ENCODE measurements at places on chromosomes 2 and 18. TPM values are rescaled to one million over a fixed set of nuclear protein-coding genes. Genes with fewer than 3 reads are reported as not detected.

The CD207 gene
- total RNA-seq, result 0.33 TPM

The ABCG5 gene
- not detected for total RNA-seq

The LOXHD1 gene
- total RNA-seq, result not detected

The RAPH1 gene
- 20.4 TPM for total RNA-seq

The OSBPL6 gene
- total RNA-seq, result 3.3 TPM

The SLC35F5 gene
- total RNA-seq, result 40.9 TPM

The PRSS56 gene
- total RNA-seq, result not detected

The C2orf72 gene
- total RNA-seq, result 0.17 TPM

The HOXD8 gene
- total RNA-seq, result 4.0 TPM

The HADHB gene
- 399 TPM for total RNA-seq

The SULT1C2 gene
- total RNA-seq, result not detected

The SERPINB4 gene
- not detected for total RNA-seq

The HOXD9 gene
- 2.2 TPM for total RNA-seq

The MOB4 gene
- 41.5 TPM for total RNA-seq

The IL36RN gene
- not detected for total RNA-seq

The CYP27C1 gene
- not detected for total RNA-seq

The ARHGEF4 gene
- total RNA-seq, result 25.5 TPM

The PAIP2B gene
- 13.2 TPM for total RNA-seq

The BZW1 gene
- 262 TPM for total RNA-seq

The CASP8 gene
- 5.1 TPM for total RNA-seq

The VSNL1 gene
- 2.1 TPM for total RNA-seq

The POTEI gene
- total RNA-seq, result not detected

The APLF gene
- 12.1 TPM for total RNA-seq

The NOL4 gene
- total RNA-seq, result not detected

The PLCD4 gene
- total RNA-seq, result 5.1 TPM

The PLGLB1 gene
- total RNA-seq, result 2.0 TPM

The POLR1A gene
- 15.9 TPM for total RNA-seq

The GCKR gene
- total RNA-seq, result not detected

The KCNG2 gene
- not detected for total RNA-seq

The UNC80 gene
- under 0.01 TPM for total RNA-seq

The HOXD13 gene
- total RNA-seq, result not detected

The STAMBP gene
- total RNA-seq, result 73.8 TPM

The NUP35 gene
- 11.1 TPM for total RNA-seq

The TTC39C gene
- total RNA-seq, result 32.3 TPM

The HADHA gene
- total RNA-seq, result 266 TPM

The PLEK gene
- 23.4 TPM for total RNA-seq

The TXNDC2 gene
- total RNA-seq, result 0.33 TPM

The ARHGAP15 gene
- total RNA-seq, result 13.3 TPM

The MARCHF4 gene
- total RNA-seq, result not detected

The FBXO15 gene
- 0.33 TPM for total RNA-seq

The CLEC4F gene
- total RNA-seq, result 0.42 TPM

The RNF144A gene
- 8.0 TPM for total RNA-seq

The DDX18 gene
- total RNA-seq, result 44.5 TPM

The STAT1 gene
- total RNA-seq, result 50.5 TPM

The DSC1 gene
- total RNA-seq, result not detected

The TGFA gene
- total RNA-seq, result 0.46 TPM
